ENCODE measurements at places on chromosomes 4 and X.

DNA sequence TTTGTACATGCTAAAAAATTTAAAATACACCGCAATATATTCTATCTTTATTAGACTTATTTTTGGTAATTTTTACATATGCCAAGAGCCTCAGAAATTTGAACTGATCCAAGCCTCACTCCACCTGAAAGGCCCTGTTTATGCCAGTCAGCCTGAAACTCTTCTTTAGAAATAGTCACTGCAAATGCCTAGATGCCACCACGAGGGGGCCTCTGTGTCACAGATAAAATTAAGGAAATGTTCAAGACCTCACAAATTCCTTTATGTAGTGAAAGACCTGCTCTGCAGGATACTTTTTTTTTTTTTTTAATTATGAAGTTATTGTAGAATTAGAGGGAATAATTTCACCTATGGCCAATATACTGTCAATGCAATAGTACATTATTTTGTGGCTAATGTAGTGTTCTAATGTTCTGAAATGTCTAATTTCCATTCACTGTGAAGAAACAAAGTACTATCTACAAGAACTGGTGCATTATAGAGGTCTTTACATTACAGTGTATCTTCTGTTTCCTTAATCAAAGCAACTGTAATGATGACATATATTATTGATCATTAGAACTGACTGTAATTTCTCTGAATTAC is 69.8 kb downstream of the DTHD1 start:
- H3K27me3 ChIP-seq: peaks cover 9% of the 10 kb centered on the region
- H3K27ac ChIP-seq: no peak overlapping the region
- H3K4me3 ChIP-seq: no peak overlapping the region
- DNase-seq: peak; percentile 84
- H3K36me3 ChIP-seq: no peaks in the 10 kb centered on the region
- H3K4me1 ChIP-seq: peaks cover 19% of the 10 kb centered on the region

- no peaks in the 10 kb centered on the region for H3K4me1 ChIP-seq
- H3K27ac ChIP-seq: no peak overlapping the region
- no peaks in the 10 kb centered on the region for H3K27me3 ChIP-seq
- no peaks in the 10 kb centered on the region for H3K36me3 ChIP-seq
- no peak overlapping the region for H3K4me3 ChIP-seq
These were observed 381.7 kb downstream of the STPG2 start for GRCh38 chr4:97761445-97762114.

DNA sequence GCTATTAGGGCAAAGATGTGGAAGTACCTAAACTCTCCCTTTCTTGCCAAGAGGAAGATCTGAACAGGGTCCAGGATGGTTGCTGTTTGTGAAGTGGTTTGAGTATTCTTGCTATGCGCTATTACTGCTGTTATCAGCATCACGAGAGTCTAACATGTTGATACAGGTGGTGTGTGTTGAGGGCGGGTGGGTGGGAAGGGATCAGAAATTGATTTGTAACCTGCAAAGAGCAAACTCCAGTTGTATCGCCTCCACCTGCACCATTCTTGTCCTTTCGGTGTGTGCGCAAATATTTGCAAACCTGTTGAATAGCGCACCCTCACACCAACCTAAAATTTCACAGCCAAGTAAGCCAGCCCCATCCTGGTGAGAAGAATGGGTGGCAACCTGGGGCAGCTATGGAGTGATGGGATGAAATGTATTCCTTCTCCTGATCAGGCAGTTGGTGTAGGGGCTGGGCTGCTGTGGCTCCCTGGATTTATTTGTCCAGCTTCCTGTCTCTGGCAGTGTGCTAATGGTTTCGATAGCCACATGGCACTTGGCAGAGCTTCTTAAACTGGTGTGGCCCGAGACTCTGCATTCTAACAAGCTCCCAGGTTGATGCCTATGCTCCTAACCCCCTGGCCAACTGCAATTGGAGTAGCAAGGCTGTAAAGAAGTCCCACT is 102.6 kb upstream of the SCML1 start:
- H3K36me3 ChIP-seq: no peaks in the 10 kb centered on the region
- H3K27me3 ChIP-seq: no peaks in the 10 kb centered on the region
- H3K27ac ChIP-seq: no peak overlapping the region
- no peak overlapping the region for H3K4me3 ChIP-seq
- DNase-seq: no peak

DNA sequence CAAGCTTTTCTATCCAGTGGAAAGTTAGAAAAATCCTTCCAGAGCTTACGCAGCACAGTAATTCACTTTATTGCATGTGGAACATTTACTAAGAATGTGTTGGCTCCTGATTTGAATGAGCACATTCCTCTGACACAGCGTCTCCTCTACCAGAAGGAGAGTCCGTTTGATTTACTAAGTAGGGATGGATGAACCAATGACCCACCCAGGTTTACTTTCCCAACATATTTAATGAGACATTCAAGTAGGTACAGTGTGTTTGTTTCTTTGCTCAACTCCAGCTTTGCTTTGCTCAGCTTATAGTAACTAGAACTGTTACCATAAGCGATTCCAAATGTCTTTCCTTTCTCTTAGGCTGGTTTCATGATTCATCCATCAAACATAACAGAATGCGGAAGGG is 161.7 kb downstream of the SMARCA1 start:
- no peak for DNase-seq
- H3K4me1 ChIP-seq: no peaks in the 10 kb centered on the region
- no peaks in the 10 kb centered on the region for H3K36me3 ChIP-seq
- no peak overlapping the region for H3K27ac ChIP-seq
- H3K27me3 ChIP-seq: no peaks in the 10 kb centered on the region

DNA sequence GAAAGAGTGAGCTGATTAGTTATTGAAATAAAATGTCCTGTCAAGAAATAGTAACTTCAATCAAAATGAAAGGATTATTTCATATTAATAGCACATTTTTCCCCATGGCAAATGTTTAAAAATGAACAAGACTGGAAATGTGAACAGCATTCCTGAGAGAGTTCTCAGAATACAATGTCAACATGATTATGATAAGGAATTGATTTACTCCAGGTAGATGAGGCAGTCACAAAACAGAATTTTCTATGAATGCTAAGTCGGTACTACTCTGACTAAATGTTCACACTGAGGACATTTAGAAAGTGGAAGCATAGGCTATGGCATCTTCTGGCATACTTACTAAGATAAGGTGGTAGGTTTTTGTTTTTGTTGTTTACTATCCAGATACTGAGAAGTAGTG is 19.4 kb upstream of the GRSF1 start:
- H3K36me3 ChIP-seq: no peaks in the 10 kb centered on the region
- peaks cover 16% of the 10 kb centered on the region for H3K4me1 ChIP-seq
- H3K27ac ChIP-seq: no peak overlapping the region
- no peak overlapping the region for H3K4me3 ChIP-seq
- no peak for DNase-seq
- no peaks in the 10 kb centered on the region for H3K27me3 ChIP-seq

DNA sequence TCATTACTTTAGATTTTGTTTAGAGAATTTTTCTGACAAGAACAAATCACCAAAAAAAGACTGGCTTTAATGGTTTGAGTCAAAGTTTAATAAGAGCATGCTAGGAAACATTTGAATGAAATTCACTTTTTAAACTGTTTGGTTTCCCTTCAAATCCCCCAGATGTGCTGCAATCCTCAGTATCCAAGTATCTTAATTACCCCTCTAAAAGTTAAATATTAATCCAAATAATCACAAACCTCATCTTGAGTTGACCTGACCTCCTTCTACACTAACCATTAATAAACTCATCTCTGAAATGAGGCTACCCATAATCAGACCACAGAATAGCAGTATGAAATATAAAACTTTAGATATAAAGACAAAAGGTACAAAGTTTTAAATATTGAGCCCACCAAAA is 10.1 kb downstream of the DHX15 start:
- H3K27ac ChIP-seq: no peak overlapping the region
- no peak for DNase-seq
- peaks cover 60% of the 10 kb centered on the region for H3K4me1 ChIP-seq
- peaks cover 70% of the 10 kb centered on the region for H3K36me3 ChIP-seq

DNA sequence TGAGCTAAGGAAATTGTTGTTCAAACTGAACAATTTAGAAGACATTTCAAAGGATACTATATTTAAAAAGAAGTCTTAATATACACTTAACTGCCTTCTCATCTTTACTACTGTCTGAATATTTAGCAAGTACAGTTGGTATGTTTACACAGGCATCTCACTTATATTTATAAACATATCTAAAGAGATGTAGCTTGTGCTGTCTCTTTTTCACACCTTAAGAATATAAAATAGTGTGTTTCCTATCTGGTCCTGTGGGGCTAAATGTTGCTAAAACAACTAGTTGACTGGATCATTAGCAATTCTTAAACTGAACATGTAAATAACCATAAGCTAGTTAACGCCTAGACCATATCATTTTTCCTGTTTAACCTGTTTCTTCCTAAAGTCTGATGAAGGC is 336.3 kb downstream of the PPP3CA start:
- peaks cover under 1% of the 10 kb centered on the region for H3K36me3 ChIP-seq
- peaks cover 12% of the 10 kb centered on the region for H3K27me3 ChIP-seq
- H3K27ac ChIP-seq: no peak overlapping the region
- H3K4me3 ChIP-seq: no peak overlapping the region

DNA sequence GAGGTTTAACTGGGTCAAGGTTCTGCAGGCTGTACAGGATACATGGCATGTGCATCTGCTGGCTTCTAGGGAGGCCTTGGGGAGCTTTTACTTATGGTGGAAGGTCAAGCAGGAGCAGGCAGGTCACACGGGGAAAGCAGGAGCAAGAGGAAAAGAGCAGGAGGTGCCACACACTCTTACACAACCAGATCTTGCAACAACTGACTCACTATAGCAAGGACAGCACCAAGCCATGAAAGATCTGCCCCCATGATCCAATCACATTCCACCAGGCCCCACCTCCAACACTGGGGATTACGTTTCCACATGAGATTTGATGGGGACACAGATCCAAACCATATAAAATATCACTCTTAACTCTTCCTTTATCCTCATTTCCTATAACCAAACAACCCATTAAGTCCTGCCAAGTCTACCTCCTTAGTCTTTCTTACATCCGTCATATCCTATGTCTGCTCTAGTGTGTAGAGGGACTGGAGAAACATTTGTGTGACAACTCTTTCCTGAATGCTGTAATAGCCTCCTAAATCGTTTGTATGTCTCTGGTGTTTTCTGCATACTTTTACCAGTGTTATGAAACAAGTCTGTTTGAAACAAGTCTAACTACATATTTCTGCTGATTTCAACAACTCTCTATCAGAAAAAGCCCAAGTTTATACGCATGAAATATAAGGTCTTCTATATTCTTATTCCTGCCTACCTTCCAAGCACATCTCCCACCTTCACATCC is 8.3 kb upstream of the RAP2C start:
- H3K4me1 ChIP-seq: peaks cover 4% of the 10 kb centered on the region
- H3K27ac ChIP-seq: no peak overlapping the region
- H3K36me3 ChIP-seq: no peaks in the 10 kb centered on the region
- H3K4me3 ChIP-seq: no peak overlapping the region
- no peak for DNase-seq
- no peaks in the 10 kb centered on the region for H3K27me3 ChIP-seq

DNA sequence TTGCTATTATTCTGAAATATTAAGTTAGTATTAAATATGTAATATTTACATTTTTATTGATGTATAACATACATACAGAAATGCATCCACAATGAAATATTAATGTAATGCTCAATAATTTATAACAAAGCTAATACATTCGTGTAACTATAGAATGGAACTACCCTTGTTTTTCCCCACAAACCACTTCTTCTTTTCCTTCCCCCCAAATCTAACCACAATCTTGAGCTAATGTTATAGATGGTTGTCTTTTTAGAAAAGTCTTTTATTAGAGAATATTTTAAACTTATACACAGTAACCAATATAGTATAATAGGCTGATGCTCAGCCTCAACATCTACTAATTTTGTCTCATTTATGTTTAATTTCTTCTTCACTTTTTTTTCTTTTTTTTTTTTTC is 4.5 kb upstream of the ZNF732 start:
- no peak for DNase-seq
- peaks cover 13% of the 10 kb centered on the region for H3K4me1 ChIP-seq
- H3K4me3 ChIP-seq: no peak overlapping the region
- no peak overlapping the region for H3K27ac ChIP-seq
- H3K27me3 ChIP-seq: peaks cover 12% of the 10 kb centered on the region

DNA sequence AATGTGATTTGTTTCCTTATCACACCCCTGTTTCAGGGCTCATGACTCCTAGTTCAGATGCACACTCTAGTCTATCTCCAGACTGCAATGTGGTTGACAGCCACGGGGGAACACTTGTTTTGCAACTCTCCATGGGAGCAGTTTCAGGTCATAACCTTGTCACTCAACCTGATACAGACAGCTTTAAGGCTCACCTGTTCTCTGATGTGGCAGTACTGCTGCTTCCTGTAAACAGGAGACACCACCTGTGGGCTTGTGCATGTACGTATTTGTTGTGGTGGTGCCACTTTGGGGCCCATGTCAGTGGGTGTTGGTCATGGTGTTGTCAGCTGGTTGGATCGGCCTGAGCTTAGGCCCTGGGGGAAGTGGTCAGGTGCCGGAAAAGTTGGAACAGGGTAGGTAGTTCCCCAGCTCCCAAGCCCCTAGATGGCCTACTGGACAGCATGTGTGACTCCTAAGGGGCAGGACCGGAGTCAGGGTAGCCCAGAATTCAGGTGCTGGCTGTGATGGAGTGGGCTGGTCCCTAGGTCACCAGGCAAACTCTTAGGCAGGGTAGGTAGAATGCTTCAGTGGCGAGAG is 46.2 kb downstream of the FAM9B start:
- peak; percentile 58 for DNase-seq
- no peaks in the 10 kb centered on the region for H3K27me3 ChIP-seq
- H3K36me3 ChIP-seq: no peaks in the 10 kb centered on the region
- H3K27ac ChIP-seq: peak overlapping the region; percentile 72

DNA sequence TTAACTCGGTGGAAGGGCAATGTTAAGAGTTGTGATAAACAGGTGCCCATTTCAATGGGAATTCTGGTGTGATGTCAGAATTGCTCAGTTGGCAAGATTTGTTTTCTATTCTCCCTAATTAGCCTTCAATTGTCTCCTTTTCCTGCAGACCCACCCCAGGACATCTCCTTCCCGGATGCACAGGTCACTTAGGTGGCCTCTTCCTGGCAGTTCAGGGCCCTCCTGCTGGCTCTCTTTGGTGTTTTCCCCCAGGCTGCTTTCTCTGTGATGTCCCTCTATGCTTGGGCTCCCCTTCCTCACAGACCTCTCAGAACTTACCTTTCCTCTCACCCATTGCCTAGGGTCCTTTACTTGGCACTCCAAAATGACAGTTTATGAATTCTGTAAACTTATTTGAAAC is 126.3 kb downstream of the GPAT3 start:
- peaks cover 7% of the 10 kb centered on the region for H3K4me1 ChIP-seq
- H3K4me3 ChIP-seq: no peak overlapping the region
- H3K27me3 ChIP-seq: peaks cover 3% of the 10 kb centered on the region
- no peak for DNase-seq
- no peak overlapping the region for H3K27ac ChIP-seq
- H3K36me3 ChIP-seq: no peaks in the 10 kb centered on the region

- H3K4me3 ChIP-seq: no peak overlapping the region
- no peak overlapping the region for H3K27ac ChIP-seq
- no peaks in the 10 kb centered on the region for H3K27me3 ChIP-seq
- peaks cover 6% of the 10 kb centered on the region for H3K4me1 ChIP-seq
- DNase-seq: no peak
These were observed 4.4 kb upstream of the MAEA start for GRCh38 chr4:1285151-1285789.
